ENCODE measurements at places on chromosomes 3 and 15.
A peak's percentile ranks its signal among the peaks of the same experiment; 100 is the strongest.

- H3K36me3 ChIP-seq = no peaks in the 10 kb centered on the region
- DNase-seq = no peak
- no peak overlapping the region for H3K27ac ChIP-seq
- H3K27me3 ChIP-seq = no peaks in the 10 kb centered on the region
- H3K4me1 ChIP-seq = peaks cover 20% of the 10 kb centered on the region
- no peak overlapping the region for H3K4me3 ChIP-seq
These were observed 231.8 kb downstream of the RBMS3 start for GRCh38 chr3:29512641-29513040.

- DNase-seq = peak; percentile 33
- H3K27ac ChIP-seq = peak overlapping the region; percentile 96
- peaks cover 49% of the 10 kb centered on the region for H3K4me1 ChIP-seq
- peak overlapping the region; percentile 83 for H3K4me3 ChIP-seq
These were observed 325 bp downstream of the ALCAM start for GRCh38 chr3:105367063-105367405.

GRCh38 chr3:123884203-123884831, at the start of gene MYLK:
TSS of gene MYLK (minus strand) at chr3:123884332. CDS start at chr3:123793841, 90,491 bp downstream.
- H3K4me1 ChIP-seq = peaks cover 8% of the 10 kb centered on the region
- peak within 1 kb of the TSS; percentile 81 for H3K4me3 ChIP-seq

DNA sequence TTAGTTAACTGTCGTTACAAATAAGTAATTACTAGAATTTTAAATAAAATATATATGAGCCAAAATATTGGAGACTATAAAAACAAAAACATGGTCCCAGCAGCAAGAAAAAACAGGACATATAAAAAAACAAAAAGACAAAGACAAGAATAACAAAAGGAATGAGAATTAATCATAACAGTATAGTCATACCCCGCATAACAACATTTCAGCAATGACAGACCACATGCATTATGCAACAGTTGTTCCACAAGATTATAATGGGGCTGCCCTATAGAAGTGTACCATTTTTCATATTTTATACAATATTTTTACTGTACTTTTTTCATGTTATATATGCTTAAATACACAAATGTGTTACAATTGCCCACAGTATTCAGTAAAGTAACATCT, 5.6 kb downstream of the HLTF start:
- 0 out of 2 replicates have a peak, but pooled peaks cover under 1% of the 10 kb centered on the region for H3K36me3 ChIP-seq
- H3K27me3 ChIP-seq = no peaks in the 10 kb centered on the region
- H3K27ac ChIP-seq = no peak overlapping the region
- no peak overlapping the region for H3K4me3 ChIP-seq

DNA sequence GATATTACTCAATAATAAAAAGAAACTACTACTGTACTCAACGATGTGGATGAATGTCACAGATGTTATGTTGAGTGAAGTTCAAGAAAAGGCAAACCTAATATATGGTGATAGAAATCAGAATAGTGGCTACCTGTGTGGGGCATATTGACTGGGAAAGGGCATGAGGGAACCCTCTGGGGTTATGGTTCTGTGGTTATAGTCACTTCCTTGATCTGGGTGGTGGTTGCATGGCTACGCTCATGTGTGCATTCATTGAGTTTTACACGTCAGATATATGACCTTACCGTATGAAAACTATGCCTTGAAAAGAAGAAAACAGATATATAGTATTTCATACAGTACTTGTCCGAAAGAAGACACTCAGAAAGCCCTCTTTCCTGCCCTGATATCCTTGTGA, 331.0 kb upstream of the LRRFIP2 start:
- no peaks in the 10 kb centered on the region for H3K36me3 ChIP-seq
- H3K27me3 ChIP-seq = peaks cover 97% of the 10 kb centered on the region
- H3K27ac ChIP-seq = no peak overlapping the region
- no peak for DNase-seq
- no peak overlapping the region for H3K4me3 ChIP-seq

DNA sequence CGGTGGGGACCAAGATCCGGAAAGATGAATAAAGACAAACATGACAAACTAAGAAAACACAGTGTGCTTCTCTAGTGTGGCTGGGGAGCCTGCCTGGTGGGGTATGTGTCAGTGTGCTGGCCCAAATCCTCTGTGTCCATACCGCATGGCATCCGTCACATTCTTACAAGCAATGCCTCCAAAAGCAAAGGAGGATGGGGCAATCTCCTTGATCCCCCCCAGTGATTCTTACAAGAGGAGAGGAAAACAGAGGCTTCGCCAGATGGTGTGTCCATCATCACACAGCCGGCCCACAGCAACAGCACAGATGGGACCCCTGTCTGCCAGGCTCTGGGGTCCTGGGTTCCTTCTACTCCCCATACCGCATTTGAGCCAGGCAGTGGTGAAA, 558 bp upstream of the IL17RC start:
- H3K4me3 ChIP-seq = peak overlapping the region; percentile 75
- no peaks in the 10 kb centered on the region for H3K27me3 ChIP-seq
- H3K36me3 ChIP-seq = 0 out of 2 replicates have a peak, but pooled peaks cover 2% of the 10 kb centered on the region
- peaks cover 67% of the 10 kb centered on the region for H3K4me1 ChIP-seq
- DNase-seq = peak; percentile 89
- H3K27ac ChIP-seq = peak overlapping the region; percentile 99

GRCh38 chr3:156761007-156761406, 65.1 kb upstream of the LEKR1 start:
- no peak for DNase-seq
- H3K4me1 ChIP-seq = 0 out of 2 replicates have a peak, but pooled peaks cover 6% of the 10 kb centered on the region
- H3K27ac ChIP-seq = no peak overlapping the region

DNA sequence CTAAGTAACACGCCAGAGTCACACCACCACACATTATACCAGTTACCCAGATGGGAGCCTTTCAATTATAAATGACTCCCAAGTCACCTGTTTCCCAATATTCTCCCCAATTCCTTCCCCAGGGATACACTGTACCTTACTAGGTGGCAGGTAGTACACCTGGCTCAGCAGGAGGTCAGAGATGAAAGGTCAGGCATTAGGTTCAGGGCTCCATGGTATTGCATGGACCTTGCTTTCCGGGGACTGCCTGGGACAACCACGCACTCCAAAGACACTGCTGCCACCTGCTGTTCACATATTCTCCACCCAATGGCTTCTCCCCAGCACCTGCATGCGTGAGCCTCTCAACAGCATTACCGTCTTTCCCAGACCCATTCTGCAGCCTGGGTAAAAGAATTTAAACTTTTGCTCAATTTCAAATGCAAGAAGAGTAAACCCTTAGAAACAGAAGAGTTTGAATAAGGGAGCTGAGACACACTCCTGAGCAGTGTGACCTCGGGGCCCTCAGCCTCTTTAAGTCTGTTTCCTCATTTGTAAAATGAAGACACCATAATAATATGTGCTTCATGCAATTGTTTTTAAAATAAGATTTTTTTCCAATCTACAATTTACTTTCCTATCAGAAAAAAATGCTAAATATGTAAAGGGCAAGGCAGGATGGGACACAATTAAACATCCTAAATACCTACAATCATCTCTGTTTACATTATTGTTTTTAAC, 28.0 kb upstream of the LACTB start:
- no peaks in the 10 kb centered on the region for H3K27me3 ChIP-seq
- no peaks in the 10 kb centered on the region for H3K36me3 ChIP-seq
- no peak overlapping the region for H3K27ac ChIP-seq
- H3K4me1 ChIP-seq = peaks cover 5% of the 10 kb centered on the region
- H3K4me3 ChIP-seq = no peak overlapping the region

DNA sequence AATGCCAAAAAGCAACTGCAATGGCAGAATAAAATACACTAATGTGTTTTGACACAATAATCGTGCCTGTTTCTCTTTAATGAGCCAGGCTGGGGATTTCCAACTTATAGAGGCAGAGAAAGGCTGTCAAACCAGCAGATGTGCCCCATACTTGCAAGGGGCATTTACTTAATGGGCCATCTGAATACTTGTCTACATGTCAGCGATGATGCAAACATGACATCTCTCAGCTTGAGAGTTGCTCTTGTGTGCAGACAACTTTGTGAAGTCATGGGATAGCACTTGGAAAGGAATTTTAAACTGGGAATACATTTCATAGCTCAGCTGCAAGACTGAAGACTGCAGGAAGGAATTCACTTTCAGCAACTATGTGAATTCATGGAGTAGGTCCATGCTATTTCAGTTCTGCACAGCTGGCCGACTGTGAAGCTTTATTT, 127.4 kb upstream of the ADAMTS9 start:
- no peaks in the 10 kb centered on the region for H3K27me3 ChIP-seq
- no peak overlapping the region for H3K27ac ChIP-seq

- H3K27ac ChIP-seq = no peak overlapping the region
- H3K4me3 ChIP-seq = no peak overlapping the region
- no peaks in the 10 kb centered on the region for H3K4me1 ChIP-seq
- H3K27me3 ChIP-seq = no peaks in the 10 kb centered on the region
- no peaks in the 10 kb centered on the region for H3K36me3 ChIP-seq
- no peak for DNase-seq
These were observed 517.4 kb downstream of the TUSC7 start for GRCh38 chr3:117226932-117227331.

DNA sequence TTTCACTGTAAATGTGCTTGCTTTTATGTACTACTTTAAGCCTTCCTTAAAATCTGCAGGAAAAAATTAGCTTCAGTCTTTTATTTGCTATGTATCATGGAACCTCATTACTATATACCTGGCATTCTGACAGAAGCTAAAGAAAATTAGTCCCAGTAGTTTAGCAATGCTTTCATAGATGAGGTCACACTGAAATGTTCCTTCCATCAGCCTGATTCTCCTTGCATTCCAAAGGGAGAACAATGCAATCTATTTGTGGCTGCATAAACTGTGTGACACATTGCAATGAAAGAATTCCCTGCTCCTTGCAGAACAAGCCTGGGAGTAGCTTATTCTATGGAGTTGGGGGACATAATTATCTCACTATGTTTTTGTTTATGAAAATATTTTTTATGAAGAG, 691.5 kb upstream of the ARPP21 start:
- no peaks in the 10 kb centered on the region for H3K36me3 ChIP-seq
- no peaks in the 10 kb centered on the region for H3K27me3 ChIP-seq
- no peak overlapping the region for H3K4me3 ChIP-seq
- H3K4me1 ChIP-seq = no peaks in the 10 kb centered on the region
- DNase-seq = no peak

- H3K4me1 ChIP-seq = peaks cover 22% of the 10 kb centered on the region
- H3K36me3 ChIP-seq = peaks cover 16% of the 10 kb centered on the region
- H3K27me3 ChIP-seq = no peaks in the 10 kb centered on the region
- no peak for DNase-seq
- no peak overlapping the region for H3K27ac ChIP-seq
These were observed 2.2 kb downstream of the TFRC start for GRCh38 chr3:196079682-196080081.

DNA sequence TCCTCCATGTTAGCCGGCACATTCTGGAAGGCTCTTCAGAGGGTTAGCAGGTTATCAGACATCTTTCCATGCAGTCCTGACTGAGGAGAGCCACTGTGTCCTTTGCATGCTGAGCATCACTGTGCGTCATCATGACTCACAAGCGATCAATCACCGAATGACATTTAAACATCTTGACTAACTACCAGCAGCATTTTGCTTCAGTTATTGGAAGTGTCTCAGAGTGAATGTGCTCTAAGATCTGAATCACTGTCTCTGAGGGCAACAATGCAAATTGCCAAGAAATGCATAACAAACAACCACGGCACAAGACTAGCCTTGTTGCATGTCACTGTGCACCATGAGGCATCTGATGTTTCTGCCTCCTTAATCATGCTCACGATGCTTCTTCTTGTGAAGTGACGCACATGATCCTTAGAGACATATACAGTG, 18.3 kb upstream of the ATP8B4 start:
- no peaks in the 10 kb centered on the region for H3K36me3 ChIP-seq
- H3K27ac ChIP-seq = peak overlapping the region; percentile 91
- H3K4me1 ChIP-seq = peaks cover 31% of the 10 kb centered on the region
- DNase-seq = peak; percentile 96

Measured in PC-3 (cell line).